ENCODE measurements at places on chromosomes 2 and 18.

- no peak for DNase-seq
Measured at GRCh38 chr18:8685914-8686216, 19.5 kb upstream of the MTCL1 start.

GRCh38 chr2:15638720-15639119 is 47.1 kb downstream of the DDX1 start:
- DNase-seq = no peak

GRCh38 chr18:77133835-77134496 is 1.4 kb upstream of the MBP start:
- no peak for DNase-seq

- DNase-seq = no peak
Measured at GRCh38 chr2:3741396-3741795, 38.0 kb downstream of the DCDC2C start.

- no peak for DNase-seq
Measured at GRCh38 chr2:65800998-65801397, 368.6 kb upstream of the SPRED2 start.

GRCh38 chr2:105510761-105511528 is 112.1 kb upstream of the FHL2 start:
- DNase-seq = no peak

DNA sequence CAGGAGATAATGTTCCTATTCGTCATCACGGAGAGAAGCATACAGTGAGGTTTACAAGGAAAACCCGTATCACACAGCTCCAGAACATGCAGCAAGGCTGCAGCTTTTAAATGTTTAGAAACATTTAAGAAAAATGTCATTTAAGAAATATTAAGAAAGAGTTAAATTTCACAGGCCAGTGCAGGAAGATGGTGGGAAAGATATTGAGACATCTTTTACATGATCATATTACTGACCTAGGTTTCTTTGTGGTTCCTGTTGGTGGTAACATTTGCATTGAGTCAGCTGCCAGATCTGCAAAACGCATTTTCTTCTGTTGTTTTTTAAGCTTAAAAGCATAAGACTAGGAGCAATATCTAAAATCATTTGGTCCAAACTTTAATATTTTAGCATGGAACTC is 44.9 kb downstream of the CPO start:
- DNase-seq = no peak

DNA sequence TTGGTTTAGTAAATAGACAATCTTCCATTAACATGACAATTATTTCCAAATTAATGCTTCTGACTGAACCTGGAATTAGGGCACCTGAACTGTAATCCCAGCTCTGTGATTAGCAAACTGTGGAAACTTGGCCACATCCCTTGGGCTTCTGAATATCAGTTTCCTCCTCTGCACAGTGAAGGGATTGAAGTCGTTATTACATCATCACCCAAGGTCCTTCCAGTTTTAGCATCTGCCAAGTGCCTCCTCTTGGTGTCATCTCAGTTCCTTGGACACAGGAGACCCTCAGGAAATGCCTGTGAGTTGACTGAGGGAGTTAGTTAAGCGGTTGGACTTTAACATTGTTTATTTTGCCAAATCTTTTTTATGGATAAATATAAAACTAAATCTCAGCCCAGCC is 64.8 kb downstream of the MOGAT1 start:
- no peak for DNase-seq

- DNase-seq = no peak
Measured at GRCh38 chr2:134717286-134718022, 1.3 kb downstream of the TMEM163 start.

DNA sequence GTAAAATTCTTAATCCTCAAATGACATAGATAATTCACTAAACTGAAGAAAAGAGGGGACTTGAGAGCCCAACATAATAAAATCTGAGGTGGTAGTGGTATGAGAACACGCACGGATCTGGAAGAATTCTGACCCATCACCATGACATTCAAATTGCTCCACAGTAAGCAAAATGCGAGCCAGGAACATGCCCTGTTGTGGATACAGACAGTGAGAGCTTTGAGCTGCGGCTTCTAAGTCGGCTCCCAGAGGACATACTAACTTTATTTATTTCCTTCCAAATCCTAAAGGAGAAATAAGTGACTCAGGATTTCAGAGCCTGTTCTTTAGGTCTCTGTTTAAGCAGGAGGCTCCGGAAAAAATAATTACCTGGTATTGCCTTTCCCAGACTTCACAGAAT is 143.4 kb upstream of the SMAD7 start:
- no peak for DNase-seq

- no peak for DNase-seq
Measured at GRCh38 chr18:24802456-24802855, 342.0 kb downstream of the HRH4 start.

DNA sequence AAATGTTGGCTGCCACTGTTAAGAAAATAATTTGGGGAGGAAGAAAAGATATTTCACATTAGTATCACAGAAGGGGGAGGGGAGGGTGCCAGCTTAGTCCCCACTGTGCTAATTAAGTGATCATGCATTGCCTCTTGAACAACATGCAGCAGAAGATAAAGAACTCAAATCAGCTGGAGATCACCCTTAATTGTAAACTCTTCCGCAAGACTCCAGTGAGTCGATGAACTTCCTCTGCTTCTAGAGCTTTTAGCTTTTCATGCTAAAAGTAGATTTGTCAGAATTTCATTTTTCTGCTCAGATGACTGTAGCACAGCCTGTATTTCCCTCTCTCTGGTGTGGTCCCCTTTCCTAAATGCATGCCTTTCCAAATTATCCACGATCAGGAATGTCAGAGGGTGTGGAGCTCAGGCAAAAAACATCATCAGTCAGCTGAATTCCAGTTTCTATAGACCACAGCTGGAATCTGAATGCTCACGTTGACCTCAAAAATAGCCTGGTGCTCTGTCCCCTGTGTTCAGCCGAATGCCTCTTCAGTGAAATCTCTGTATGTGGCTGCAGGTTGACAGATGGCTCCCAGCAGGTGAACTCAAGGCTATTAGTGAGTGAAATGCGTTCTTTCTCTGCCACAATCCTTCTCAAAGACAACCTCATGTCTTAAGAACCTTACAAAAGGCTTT is 156.8 kb upstream of the UNC80 start:
- DNase-seq = no peak

DNA sequence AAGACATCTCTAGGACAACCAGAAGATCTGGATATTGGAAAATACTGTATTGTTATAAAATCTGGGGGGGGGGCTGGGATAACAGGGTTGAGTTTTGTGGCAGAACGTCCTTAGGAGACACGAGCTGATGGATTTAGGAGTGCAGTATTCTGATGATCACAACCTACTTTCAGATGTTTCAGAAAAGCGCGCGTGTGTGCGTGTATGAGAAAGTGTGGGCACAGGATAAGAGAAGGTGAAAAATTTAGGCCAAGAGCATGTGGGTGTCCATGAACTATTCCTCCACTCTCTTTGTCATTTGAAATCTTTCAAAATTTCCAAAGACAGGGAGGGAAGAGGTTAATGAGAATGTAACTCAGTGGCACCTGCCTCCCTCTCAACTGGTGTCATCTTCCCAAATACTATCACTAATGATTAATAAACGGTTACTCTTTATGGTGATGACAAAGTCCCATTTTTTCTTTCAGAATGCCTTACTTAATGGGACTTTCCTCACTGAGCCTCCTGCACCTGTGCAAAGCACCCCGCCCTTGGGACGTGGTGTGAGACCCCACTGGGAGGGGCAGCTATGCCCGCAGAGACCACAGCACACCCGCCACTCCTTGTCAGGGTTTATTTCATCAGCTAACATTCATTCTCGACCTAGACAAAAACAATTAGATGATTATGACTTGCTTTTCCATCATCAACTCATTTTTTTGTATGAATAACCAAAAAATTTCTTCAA is 53.6 kb downstream of the HS6ST1 start:
- DNase-seq = no peak

DNA sequence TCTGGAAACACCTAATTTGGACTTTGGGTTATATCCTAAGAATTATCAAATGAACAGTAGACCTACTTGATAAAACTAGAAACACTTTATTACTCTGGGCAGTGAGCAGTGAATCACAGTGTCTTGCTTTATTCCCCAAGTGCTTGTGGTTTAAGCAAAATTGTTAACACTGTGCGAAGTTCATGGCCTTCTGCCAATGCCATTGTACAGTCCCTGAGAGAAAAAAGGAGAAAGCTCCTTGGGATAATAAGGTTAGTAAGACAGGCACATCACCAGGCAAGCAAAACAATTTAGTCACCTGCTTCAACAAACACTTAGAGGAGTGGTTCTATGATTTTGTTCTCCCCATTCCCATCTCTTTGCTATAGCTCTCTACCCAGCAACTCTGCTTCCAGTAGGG is 39.8 kb downstream of the ADCYAP1 start:
- peak; percentile 82 for DNase-seq

- no peak for DNase-seq
Measured at GRCh38 chr2:62410926-62411456, 95.0 kb downstream of the TMEM17 start.

DNA sequence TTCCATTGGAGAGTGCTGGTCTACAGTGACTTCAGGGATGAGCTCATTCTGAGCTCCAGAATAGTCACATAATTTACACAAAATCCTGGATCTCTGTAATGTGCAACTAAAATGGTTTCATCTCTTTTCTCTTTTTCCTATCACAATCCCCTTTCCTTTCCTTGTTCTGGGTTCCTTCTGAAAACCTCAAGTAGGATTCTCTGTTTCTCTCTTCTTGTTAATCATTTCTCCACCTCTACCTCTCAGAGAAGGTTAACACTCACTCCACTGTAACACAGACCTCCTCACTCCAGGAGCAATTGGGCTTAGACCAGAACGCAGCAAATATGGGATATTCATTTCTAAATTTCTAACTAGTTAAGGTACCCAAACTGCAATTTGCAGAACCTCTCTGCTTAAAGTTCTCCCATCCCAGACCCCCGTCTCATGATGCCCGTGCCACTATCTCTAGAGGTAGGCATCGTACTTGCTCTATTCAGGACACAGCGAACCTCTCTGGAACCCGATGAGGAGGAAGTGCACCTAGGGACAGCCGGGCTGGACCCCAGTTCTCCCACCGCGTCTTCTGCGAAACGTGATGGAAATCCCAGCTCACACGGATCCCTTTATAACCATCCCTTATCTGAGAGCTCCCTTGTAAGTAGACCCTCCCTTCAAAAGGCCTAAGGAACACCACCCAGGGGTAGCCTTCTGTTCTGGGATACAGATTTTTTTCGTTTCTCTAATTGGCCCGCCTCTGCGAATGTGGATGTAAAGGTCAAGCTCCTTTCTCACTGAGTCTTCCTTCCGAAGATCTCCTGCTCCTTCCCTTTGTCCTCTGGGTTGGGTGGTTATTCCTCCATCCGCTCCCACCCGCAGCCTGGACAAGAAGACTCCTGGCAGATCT is 1.3 kb downstream of the FOXI3 start:
- no peak for DNase-seq

- DNase-seq = no peak
Measured at GRCh38 chr2:19973466-19973865, 16.4 kb downstream of the WDR35 start.

GRCh38 chr2:126825316-126825715 is 73.4 kb upstream of the TEX51 start:
- no peak for DNase-seq

DNA sequence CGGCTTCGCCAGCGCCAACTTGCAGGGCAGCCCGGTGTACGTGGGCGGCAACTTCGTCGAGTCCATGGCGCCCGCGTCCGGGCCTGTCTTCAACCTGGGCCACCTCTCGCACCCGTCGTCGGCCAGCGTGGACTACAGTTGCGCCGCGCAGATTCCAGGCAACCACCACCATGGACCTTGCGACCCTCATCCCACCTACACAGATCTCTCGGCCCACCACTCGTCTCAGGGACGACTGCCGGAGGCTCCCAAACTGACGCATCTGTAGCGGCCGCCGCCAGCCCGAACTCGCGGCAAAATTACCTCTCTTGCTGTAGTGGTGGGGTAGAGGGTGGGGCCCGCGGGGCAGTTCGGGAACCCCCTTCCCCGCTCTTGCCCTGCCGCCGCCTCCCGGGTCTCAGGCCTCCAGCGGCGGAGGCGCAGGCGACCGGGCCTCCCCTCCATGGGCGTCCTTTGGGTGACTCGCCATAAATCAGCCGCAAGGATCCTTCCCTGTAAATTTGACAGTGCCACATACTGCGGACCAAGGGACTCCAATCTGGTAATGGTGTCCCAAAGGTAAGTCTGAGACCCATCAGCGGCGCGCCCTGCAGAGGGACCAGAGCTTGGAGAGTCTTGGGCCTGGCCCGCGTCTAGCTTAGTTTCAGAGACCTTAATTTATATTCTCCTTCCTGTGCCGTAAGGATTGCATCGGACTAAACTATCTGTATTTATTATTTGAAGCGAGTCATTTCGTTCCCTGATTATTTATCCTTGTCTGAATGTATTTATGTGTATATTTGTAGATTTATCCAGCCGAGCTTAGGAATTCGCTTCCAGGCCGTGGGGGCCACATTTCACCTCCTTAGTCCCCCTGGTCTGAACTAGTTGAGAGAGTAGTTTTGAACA is 15.1 kb downstream of the HOXD3 start:
- DNase-seq = no peak

DNA sequence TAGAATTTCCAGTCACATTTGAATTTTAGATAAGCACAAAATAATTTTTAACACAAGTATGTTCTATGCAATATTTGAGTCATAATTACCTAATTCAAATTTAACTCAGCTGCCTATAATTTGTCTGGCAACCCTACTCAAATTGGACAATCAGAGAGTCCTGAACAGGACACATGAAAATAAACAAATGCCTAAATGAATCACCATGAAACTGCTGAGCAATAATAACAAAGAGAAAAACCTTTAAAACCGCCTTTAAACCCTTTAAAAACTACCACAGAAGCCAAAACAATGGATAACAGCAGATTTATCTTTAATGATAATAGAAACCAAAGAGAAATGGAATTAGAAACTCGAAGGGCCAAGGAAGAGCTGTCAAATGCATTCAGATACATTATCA is 39.5 kb downstream of the ARL4C start:
- no peak for DNase-seq

DNA sequence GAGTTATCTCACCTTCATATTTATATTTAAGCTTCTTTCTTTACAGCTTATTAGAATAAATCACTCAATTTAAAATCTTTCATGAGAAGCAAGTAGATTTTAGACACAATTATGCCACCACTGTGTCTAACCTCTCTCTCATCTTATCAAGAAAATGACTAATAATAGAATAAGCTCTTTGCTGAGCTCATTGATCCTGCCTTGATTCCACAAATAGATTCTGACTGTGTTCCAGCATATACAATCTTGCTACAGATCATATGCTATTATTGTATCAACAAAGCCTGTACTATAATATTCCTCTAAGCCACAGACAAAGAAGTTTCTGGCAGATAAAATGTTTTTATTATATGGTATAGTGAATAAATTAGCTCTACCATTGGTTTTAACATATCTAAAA is 168.7 kb upstream of the GULP1 start:
- DNase-seq = peak; percentile 9

DNA sequence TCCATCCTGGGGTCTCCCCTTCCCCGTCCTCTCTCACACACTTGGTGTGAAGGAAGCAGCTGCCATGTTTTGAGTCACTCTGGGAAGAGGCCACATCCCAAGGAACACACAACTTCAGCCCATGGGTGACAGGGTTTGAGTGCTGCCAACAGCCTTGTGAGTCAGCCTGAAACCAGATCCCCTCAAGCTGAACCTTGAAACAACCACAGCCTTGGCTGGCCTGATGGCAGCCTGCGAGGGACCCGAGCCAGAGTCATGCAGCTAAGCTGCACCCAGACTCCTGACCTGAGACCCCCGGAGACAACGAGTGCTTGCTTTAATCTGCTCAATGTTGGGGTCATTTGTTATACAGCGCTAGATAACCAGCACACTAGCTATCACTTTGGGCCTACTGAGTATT is 19.3 kb upstream of the MC2R start:
- DNase-seq = no peak

- DNase-seq = no peak
Measured at GRCh38 chr18:13638719-13639595, 87.4 kb downstream of the FAM210A start.
